Retinal pigment epithelial cell (primary cell): ENCODE measurements at places on chromosomes 1 and 21.

GRCh38 chr1:189312499-189312898 lies 1165.2 kb downstream of the BRINP3 start:
- no peak for DNase-seq

GRCh38 chr1:119853155-119853554 lies 41.9 kb upstream of the REG4 start:
- DNase-seq, result no peak

- peak; percentile 74 for DNase-seq
Measured at GRCh38 chr1:216005916-216006315, 417.3 kb downstream of the USH2A start.

DNA sequence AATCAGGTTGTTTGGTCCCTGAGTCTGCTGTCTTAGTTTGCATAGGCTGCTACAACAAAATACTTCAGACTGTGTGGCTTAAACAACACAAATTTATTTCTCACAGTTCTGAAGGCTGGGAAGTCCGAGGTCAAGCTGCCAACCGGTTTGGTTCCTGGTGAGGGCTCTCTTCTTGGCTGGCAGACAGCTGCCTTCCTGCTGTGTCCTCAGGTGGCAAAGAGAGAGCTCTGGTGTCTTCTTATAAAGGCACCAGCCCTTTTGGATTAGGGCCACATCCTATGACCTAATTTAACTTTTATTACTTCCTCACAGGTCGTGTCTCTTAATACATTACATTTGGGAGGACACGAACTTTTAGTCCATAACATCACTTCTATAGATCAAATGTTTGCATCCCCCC lies 89.6 kb upstream of the CD34 start:
- DNase-seq, result no peak

DNA sequence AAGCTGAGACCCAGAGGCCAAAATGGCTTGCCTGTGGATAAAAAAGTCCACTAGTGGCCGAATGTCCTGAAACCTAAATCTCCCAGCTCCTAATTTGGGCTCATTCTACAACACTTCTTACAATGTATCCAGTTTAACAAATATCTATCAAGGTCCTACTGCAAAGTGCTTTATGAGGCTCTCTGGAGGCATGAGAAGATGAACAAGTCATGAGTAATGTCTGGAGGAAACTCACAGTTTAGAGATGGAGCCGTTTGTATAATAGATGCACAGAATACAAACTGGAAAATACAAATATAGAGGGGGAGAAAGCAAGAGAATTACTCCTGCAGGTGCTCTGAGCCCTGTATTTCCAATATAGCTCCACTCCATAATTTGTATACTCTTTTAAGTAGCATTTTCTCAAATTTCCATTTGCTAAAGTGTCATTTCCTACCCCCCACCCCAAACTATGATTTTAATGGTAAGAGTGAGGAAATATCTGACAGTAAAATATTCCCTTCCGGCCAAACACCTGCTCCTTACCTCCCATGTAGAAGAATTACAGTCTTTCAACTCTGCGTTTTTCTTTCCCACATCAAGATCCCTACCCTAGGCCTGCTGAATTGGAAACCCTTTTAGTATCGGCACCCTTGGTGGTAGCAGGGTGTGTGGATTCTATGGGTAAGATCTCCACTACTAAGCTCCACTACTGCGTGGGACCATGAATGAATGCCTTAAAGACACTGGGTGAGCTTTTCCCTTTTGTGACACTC lies 3.3 kb upstream of the ADAMTS5 start:
- no peak for DNase-seq

- DNase-seq, result no peak
Measured at GRCh38 chr1:93839307-93839706, 39.7 kb downstream of the DNTTIP2 start.

DNA sequence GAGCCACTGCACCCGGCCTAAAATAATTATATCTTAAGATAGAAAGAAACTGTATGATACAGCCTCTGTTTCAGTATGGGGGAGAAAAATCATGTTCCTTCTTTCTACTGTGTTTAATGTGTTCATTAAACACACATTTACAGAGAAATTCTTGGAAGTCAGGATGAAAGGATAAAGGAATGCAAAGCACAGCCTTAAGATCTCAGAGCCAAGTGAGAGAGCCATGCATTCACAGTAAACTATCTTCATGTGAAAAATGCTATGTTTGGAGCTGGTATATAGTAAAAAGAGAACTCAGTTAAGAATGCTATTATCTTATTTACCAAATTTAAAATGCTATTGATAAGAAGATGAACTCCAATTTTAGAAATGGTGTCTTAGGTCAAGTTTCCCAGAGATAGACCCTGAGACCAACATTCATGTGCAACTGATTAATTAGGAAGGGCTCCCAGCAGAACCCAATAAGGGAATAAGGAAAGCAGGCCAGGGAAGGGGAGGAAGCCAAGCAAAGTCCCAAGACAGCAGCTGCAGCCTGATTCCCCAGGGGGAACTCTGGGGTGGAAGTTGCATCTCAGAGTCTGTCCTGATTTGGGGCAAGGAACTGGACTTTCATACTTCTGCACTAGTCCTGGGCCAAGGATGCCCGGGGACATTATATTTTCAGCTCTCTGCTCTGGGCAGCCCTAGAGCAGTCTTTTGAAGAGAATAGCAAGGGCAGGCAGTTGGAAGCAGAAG lies 130.0 kb upstream of the ZNF648 start:
- DNase-seq, result no peak

DNA sequence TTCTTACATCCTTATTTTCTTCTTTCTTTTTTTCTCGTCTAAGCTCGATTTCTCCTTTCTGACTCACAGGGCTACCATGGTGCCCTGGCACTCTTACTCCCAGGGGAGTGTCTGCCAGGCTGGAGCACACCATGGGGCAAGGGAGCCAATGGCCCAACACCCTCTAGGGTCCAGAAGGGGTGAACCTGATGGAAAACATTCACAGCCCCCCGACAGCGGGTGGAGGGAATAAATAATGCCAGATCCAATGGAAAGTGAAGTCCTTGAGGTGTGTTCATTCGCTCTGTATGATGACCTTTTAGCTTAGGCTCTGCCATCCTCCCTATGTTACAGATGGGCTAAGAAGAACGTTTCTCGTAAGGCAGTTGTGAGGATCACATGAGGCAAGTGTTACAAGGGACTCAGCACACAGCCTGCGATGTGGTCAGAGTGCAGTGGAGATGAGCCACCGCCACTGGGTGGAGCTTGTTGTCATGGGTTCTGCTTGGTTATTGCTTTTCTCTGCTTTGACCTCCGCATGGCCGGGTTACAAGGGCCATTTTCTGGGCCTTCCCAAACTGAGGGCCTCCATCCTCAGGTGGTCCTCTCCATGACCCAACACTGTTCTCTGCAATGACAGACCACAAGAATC lies 3.5 kb upstream of the FCMR start:
- DNase-seq, result no peak

DNA sequence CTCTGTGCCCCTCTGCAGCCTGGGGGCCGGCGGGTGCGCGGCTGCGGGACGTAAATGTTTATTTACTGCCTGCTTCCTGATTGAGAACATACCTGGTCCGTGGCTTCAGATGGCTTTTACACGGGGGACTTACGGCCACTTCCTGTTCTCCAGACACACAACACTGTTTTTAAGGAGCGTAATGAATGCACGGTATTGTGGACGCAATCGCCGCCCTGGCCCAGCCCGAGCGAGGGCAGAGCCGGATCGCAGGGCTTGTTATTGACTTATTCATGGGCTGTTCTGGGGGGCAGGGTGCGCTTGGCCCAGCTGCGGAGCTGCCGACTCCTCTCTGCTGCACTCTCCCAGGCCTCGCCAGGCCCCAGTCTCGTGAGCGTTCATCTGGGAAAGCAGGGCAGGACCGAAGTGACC lies 52.8 kb upstream of the ACTRT2 start:
- no peak for DNase-seq

- no peak for DNase-seq
Measured at GRCh38 chr1:80367058-80367457, 1360.5 kb upstream of the ADGRL4 start.

DNA sequence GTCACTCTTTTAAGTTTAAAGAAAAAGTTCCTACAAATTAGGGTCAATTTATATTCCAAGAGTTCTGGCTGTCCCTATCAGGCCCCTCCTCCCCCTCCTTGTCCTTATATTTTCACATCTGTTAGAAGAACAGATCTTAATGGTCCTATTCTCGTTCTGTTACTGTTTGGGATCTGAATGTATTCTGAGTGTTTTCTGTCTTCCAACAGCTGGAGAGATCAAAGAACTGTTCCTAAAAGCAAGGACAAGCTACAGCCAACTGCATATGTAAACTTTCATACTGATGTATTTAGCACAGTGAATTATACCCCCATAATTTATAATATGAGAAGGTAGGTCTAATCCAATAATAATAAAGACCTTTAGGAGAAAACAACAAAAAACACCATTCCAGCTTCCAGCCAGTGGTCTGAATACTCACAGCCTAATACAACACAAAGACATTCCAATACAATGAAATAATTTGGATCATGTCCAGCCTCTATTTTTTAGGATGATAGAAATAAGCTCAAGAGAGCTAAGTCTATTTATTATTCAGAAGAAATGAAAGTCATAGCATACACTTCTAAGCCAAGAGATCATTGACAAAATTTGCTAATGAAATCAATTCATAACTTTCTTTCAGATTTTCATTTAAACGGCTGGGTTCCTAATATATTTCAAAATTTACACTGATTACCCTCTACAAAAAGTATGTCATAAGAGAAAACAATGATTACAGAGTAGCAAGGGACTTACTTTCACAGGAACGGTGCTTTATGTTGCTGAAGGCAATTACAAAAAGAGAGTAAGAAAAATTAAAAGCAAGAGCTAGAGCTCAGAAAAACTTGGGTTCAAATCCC lies 25.3 kb downstream of the WLS start:
- DNase-seq, result no peak

DNA sequence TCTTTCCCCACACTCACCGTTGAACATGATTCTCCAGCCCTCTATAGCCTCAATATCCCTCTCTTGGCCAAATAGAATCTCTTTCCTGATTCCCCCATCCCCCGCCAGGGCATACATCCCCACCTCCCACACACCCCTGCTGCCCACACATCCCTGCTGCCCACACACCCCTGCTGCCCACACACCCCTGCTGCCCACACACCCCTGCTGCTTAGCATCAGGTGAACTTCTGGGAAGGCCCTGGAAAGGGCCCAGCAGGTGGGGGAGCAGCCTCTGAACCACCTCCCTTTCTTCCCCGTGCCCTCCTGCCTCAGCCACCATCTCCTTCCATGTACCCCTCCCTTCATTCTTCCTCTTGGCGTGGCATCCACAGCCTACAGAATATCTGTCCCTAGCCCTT lies 15.9 kb upstream of the IFNLR1 start:
- DNase-seq, result no peak

DNA sequence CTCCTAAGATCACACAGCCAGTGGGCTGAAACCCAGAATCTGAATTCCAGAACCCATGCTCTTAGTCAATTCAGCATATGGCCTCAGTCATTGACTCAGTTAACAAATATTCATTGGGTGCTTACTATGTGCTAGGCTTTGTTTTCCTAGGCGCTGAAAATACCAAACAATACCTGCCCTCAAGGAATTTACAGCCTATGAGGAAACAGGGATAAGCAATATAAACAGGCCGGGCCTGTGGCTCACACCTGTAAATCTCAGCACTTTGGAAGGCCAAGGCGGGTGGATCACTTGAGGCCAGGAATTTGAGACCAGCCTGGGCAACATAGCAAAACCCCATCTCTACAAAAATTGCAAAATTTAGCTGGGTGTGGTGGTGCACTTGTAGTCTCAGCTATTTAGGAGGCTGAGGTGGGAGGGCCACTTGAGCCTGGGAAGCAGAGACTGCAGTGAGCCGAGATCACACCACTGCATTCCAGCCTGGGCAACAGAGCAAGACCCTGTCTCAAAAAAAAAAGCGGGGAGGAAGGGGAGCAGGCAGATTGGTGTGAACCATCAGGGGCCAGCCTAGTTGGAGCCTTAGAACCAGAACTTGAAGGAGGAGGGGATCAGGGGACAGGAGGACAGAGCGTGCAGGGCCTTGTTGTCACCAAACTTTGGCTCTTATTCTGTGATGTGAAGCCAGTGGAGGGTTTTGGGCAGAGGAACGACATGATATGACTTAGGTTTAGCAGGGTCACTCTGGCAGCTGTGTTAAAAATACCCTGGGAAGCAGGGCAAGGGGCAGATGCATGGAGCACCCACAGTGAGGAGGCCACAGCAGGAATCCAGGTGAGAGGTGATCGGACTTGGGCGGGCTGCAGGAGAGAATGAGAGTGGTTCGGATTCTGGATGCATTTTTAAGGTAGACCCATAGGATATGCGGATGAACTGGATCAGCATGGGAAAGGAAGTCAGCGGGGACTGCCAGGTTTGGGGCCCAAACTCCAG lies 5.8 kb downstream of the TINAGL1 start:
- no peak for DNase-seq

DNA sequence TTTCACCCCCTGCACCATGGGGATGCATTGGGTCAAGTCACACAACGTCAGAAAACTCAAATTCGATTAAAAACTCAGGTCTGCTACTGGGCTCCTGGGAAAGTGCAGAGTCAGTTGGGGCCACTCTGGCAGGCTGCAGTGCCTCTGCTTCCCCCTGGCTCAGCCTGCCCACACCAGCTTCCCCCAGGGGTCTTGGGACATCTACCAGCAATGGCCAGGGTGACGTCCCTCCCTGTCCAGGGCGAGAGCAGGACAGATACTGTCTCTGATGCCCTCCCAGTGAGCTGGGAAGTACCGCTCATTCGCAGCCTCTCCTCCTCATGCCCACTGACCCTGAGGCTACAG lies 106.2 kb upstream of the COL6A1 start:
- DNase-seq, result no peak

- DNase-seq, result no peak
Measured at GRCh38 chr1:103448560-103448959, 76.9 kb upstream of the RNPC3 start.

DNA sequence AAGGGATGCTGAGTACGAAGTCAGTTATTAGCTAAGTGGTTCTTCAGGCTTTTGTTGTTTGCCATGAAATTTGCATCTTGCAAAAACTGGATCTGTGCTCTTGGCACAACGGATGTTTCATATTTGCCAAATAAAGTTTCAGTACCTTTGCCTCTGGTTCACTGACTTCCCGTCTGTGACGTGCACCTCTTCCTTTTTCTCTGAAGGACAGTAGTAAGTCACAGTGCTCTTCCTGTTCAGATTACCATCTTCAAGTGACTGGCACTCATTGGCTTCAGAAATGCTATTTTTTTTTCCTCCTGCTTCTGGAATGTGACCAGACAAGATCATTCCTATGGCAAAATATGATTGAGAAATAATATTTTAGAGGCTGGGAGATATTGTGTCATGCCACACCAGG lies 75.9 kb upstream of the GREM2 start:
- DNase-seq, result no peak

GRCh38 chr1:107546576-107546975 lies 405.7 kb downstream of the NTNG1 start:
- no peak for DNase-seq
